Cerebellum (tissue), 4 donors: ENCODE measurements at places on chromosomes 1 and 21.

DNA sequence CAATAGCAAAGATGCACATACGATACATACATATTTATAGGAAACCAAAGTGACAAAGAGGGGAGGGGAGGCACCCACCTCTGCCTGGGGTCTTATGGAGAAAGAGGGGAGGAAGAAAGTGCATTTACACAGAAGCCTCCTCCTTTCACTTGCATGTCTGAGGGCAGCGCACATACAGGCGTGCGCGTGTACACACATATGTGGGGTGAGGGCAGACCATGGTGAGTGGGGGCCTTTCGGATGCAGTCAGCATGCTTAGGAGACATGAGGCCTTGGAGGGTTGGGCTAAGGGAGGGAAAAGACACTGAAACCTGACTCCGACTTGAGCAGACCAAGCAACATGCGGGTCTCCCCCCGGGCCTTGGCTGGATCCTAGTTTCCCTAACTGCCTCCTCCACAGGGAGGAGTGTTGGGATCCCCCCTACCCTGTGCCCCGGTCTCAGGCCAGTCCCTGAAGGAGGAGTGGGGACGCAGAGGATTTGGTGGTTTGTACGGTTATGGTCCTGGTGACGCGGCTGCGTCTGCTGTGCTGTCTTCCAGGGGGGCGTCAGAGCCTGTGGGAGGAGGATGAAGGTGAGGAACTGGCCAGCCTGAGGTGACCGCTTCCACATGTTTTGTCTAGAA is 15.2 kb downstream of the LRRC71 start:
- DNase-seq: no peak

GRCh38 chr1:75274920-75275506 is 140.8 kb downstream of the LHX8 start:
- DNase-seq: no peak

DNA sequence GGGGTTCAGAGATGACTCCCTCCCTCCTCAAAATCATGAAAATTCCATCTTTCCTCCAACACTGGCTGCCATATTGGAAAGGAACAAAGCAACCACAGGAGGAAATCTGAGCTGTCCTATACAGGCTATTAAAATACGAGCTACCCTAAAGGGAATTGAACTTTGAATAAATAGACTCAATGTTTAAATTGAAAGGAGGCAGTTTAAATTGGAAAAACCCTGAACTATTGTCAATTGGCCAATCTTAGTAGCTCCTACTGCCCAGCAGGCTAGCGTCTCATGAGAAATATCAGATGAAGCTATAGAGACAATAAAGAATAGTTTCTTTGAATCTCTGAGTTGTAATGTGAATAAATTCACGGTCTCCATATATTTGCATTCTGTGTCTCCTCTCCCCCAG is 85.4 kb upstream of the KCNE2 start:
- no peak for DNase-seq

DNA sequence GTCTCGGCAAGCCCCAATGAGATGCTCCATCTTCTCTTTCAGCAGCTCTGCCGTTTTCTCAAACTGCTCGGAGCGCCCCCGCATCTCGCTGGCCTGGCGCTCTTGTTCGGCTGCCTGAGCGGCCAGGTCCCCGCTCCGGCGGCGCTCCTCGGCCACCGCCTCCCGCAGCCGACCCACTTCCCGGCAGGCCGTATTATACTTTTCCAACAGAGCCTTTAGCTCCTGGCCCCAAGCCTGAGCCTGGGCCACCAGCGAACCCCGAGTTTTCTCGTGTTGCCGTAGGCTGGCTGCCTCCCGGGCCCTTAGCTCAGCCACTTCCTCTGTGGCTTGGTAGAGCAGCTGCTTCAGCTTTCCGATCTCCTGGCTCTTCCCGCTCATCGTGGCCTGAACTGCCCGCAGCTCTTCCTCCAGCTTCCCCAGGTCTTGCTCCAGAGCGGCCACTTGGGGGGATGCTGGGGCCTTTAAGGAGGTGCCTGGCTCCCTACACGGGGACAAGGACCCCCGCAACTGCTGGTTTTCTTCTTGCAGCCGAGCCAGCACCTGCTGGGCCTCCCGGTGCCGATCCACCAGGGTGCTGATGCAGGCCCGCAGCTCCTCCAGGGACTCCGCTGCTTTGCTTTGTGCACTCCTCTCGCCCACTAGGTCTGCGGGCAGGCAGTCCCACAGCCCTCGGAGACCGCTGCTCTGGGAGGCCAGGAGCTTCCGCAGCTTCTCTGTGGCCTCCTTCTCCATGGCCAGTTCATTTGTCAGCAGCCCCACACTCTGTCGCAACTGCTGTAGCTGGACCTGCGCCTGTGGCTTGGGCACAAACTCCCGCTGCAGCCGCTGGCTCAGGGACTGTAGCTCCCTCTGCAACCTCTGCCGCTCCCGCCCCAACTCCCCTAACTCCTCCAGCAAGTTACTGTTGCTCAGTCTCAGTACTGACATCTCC is 13.4 kb upstream of the PIAS3 start:
- peak; percentile 66 for DNase-seq

GRCh38 chr21:27418346-27418745 is 451.5 kb upstream of the ADAMTS5 start:
- no peak for DNase-seq

GRCh38 chr21:34092262-34092921 is 19.0 kb downstream of the MRPS6 start:
- DNase-seq: no peak
